ENCODE measurements at places on chromosomes 7 and 10. TPM values are rescaled to one million over a fixed set of nuclear protein-coding genes. Genes with fewer than 3 reads are reported as not detected.

Gene NFKB2
- total RNA-seq = 201 TPM

Gene NEUROG3
- not detected for total RNA-seq

Gene ELN
- not detected for total RNA-seq

Gene TRIM74
- 0.73 TPM for total RNA-seq

Gene THSD7A
- not detected for total RNA-seq

Gene ASB13
- total RNA-seq = 0.99 TPM

DNA sequence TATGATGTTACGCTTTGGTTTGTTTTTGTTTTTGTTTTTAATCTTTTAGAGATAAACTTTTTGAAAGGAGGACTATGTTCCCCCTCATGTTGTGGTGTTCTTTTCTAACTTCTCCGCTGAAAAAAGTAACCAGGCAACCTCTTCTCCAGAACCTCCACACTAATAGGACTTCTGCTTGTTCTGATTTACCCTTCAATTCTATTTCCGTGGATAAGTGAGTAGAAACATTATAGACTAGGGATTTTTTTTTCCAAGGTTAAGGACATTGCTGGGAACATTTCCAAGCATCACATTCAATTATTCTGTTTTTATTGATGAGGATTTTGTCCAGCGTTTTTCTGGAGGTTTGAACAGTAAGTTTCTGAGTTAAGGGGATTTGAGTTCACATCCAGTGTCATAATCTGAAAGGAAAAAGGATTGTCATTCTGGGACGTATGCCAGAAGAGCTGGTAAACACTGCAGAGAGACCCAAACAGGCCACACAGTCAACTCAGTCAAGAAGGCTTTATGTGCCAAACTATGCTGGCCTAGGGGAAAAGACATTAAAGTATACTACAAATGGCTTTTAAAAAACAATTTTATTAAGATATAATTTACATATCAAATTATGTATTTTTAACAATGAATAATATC lies 28.3 kb upstream of the RALA start:
- DNase-seq = no peak
- no peaks in the 10 kb centered on the region for H3K4me1 ChIP-seq
- H3K27me3 ChIP-seq = no peaks in the 10 kb centered on the region
- H3K4me3 ChIP-seq = no peak overlapping the region
- no peak overlapping the region for H3K27ac ChIP-seq
- no peaks in the 10 kb centered on the region for H3K36me3 ChIP-seq

- no peak overlapping the region for H3K4me3 ChIP-seq
- H3K36me3 ChIP-seq = no peaks in the 10 kb centered on the region
- H3K4me1 ChIP-seq = no peaks in the 10 kb centered on the region
Observed at GRCh38 chr7:111098926-111099250, 8.0 kb downstream of the LRRN3 start.

GRCh38 chr7:47143339-47143738 lies 438.6 kb downstream of the TNS3 start:
- no peak for DNase-seq
- no peak overlapping the region for H3K4me3 ChIP-seq
- H3K4me1 ChIP-seq = no peaks in the 10 kb centered on the region

DNA sequence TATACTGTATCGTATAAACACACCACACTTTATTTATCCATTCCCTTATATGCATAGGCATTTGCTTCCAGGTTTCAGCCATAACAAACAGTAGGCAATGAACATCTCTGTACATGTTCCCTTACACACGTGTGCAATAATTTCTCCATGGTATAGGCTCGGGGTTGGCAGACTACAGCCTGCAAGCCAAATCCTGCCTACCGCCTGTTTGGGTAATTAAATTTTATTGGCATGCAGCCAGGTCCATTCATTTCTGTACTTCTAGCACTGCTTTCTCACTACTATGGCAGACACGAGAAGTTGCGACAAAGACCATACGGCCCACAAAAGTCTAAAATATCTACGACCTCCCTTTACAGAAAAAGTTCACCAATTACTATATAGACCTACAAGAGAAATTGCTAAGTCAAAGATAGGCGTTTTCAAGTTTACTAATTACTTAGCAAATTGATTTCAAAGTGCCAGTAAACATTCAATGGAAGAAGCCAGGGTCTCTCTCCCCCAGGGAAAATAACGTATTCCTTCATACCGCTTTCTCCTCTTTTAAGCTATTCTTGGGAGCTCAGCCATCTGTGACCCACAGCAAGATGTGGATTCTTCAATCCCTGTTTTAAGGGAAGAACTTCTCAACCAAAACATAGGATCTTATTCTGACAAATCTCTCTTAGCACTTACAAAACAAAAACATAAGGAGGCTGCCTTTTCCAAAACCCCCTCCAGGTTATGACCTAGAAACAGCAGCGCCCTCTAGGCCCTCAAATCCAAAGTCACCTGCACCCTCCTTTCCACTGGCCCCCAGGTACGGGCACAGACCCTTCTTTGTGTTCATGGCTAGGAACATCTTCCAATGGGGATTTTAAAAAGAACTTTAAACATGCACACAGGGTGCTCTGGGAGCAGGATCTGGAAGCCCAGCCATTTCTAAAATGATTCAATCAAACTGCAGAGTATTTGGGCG lies 100.5 kb downstream of the FGFR2 start:
- H3K4me1 ChIP-seq = no peaks in the 10 kb centered on the region
- no peak for DNase-seq
- no peak overlapping the region for H3K27ac ChIP-seq
- no peaks in the 10 kb centered on the region for H3K36me3 ChIP-seq
- H3K27me3 ChIP-seq = no peaks in the 10 kb centered on the region
- no peak overlapping the region for H3K4me3 ChIP-seq

DNA sequence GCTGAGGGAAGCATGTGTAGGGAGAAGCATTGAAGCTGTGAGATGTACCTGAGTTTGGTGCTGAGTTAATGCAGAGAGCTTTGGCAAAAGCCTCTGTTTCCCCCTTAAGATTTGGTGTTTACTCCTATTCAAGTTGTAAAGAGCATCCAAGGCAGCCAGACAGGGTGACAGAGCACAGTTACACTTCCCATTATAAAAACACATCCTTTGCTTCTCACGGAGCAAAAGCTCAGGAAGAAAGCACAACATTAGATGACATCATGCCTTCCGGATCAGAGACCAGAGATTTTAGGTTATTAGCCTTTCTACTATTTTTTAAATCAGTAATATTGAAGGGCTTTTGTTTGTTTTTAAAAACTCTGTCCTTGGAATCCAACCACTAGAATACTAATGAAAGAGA lies 182.9 kb downstream of the DOCK4 start:
- no peaks in the 10 kb centered on the region for H3K27me3 ChIP-seq
- no peak for DNase-seq

GRCh38 chr10:86053675-86054074 lies 312.9 kb downstream of the GRID1 start:
- no peak overlapping the region for H3K4me3 ChIP-seq
- no peaks in the 10 kb centered on the region for H3K36me3 ChIP-seq
- DNase-seq = no peak

GRCh38 chr10:102669206-102670064 lies 25.2 kb downstream of the TRIM8 start:
- no peaks in the 10 kb centered on the region for H3K27me3 ChIP-seq
- DNase-seq = peak; percentile 43
- H3K4me3 ChIP-seq = no peak overlapping the region
- H3K36me3 ChIP-seq = no peaks in the 10 kb centered on the region
- H3K27ac ChIP-seq = no peak overlapping the region
- H3K4me1 ChIP-seq = peaks cover 21% of the 10 kb centered on the region

DNA sequence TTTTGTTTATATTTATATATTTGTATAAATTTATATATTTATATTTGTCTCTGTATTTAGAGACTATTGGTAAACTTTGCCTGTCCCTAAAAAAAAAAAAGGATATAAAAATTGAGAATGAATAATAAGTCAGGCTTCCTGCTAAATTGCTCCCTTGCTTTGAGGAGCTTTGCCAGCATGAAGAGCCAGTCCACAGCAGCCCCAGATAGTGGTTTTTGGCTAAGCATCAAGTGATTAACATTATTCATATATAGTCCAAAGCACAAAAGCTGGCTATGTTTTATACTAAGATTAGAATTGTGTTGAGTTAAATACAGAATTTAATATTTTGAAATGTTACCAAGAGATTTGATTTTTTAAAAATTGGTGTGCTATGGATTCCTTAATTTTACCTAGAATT lies 264.9 kb upstream of the FERD3L start:
- H3K4me1 ChIP-seq = peaks cover under 1% of the 10 kb centered on the region
- H3K36me3 ChIP-seq = no peaks in the 10 kb centered on the region
- H3K4me3 ChIP-seq = no peak overlapping the region
- H3K27me3 ChIP-seq = no peaks in the 10 kb centered on the region

DNA sequence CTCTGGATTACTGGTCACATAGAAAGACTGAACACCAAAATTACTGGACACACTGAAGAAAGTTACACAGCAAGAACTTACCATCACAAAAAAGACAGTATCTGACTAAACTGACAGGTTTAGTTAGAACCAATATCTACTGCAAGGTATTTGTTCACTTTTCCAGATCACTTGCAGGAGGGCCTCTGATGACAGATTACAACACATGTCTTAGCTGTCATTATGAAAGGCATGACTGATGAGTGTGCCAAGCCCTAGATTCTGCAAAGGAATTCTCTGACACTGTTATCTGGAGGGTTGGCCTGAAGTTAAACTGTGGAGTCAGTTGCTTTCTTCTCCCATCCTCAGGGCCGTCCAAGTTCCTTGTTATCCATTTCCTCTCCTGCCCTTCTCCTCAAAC lies 242.7 kb downstream of the KIF20B start:
- DNase-seq = no peak
- no peaks in the 10 kb centered on the region for H3K36me3 ChIP-seq
- H3K4me3 ChIP-seq = no peak overlapping the region
- H3K4me1 ChIP-seq = no peaks in the 10 kb centered on the region

DNA sequence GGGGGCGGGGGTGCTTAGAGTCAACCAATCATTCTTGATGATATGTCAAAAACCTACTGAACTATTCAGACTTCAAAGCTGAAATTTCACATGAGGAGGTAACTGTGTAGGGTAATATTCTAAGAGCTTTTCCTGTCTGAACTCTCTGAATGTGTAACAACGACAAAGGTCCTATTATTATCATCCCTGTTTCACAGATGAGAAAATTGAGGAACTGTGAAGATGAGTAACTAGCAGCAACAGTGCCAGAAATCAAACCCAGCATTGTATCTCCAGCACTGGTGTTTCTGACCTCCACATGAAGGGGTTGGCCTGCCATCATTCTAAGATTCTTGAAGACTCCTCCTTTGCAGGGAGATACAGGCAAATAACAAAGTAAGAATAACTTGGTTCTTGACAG lies 294.7 kb upstream of the AOAH start:
- no peak overlapping the region for H3K4me3 ChIP-seq
- no peaks in the 10 kb centered on the region for H3K27me3 ChIP-seq
- DNase-seq = no peak
- peaks cover 5% of the 10 kb centered on the region for H3K4me1 ChIP-seq
- H3K36me3 ChIP-seq = no peaks in the 10 kb centered on the region
- no peak overlapping the region for H3K27ac ChIP-seq

- no peaks in the 10 kb centered on the region for H3K36me3 ChIP-seq
- H3K4me3 ChIP-seq = no peak overlapping the region
- H3K27me3 ChIP-seq = peaks cover 37% of the 10 kb centered on the region
- no peak for DNase-seq
- peaks cover 17% of the 10 kb centered on the region for H3K4me1 ChIP-seq
- no peak overlapping the region for H3K27ac ChIP-seq
Observed at GRCh38 chr7:116500078-116500853, 728 bp downstream of the CAV2 start.

DNA sequence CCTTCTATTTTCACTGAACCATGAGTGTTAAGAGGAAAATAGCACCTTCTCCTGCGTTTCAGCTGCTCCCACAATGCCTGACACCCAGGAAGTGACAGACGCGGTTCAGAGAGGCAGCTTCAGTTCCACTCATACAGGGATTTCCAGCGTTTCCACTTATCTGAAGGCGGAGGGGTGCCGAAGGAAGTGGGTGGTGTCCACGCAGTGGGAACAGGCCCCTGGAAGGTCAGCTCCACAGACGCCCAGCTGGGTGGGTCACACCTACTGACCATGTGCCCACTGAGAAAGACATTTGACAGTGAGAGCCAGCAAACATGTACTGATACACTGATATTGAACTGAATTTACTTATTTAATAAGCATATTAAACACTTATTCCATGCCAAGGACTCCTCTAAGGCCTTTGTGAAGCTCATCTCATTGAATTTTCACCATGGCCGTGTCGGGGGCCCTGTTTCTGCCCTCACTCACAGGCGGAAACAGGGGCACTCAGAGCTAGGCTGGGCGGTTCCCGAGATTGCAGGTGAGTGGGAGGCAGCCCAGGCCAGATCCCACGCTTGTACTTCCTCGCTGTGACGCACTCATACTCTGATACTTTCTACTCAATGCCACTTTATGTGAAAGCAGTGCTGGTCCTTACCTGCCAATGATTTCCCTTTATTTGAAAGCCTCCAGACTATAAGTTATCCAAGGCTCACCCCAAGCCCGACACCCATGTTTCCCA lies 96.8 kb downstream of the TCERG1L start:
- no peak overlapping the region for H3K4me3 ChIP-seq
- no peak overlapping the region for H3K27ac ChIP-seq
- no peaks in the 10 kb centered on the region for H3K27me3 ChIP-seq
- H3K4me1 ChIP-seq = no peaks in the 10 kb centered on the region
- H3K36me3 ChIP-seq = no peaks in the 10 kb centered on the region

DNA sequence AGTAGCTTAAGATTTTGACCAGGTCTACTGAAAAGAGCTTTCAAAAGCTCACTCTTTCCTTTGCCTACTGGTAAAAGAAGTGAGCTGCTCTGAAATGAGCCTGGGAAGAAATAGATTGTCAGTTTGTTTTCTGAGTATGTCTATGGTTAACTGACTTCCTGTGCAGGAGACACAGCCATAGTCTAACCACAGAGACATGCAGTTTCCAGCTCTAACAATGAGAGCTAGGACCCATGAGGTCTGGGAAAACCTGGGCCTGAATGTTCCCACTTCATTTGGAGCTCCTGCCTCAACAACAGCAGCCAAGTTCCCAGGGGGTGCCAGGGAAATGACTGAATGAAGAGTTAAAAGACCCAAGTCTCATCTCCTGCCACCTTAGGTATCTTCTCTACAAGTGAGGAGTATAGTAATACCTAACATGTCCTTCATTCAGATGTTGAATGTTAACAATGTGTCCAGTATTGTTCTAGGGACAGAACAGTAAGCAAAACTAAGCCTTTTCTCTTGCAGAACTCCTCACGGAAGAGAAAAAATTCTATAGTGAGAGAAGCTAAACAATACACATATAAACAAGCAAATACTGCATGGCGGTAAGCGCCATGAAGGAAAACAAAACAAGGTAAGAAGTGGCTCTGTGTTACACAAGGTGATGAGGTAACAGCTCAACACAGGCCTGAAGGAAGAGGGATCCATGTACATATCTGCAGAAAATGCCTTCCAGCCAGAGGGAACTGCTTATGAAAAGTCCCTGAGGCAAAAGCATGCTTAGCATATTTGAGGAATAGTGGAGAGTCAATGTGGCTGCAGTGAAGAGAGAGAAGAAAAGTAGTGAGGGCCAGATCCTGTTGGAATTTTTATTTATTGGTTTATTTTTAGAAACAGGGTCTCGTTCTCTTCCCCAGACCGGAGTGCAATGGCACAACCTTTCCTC lies 26.4 kb upstream of the ANKRD1 start:
- H3K4me1 ChIP-seq = no peaks in the 10 kb centered on the region
- H3K4me3 ChIP-seq = no peak overlapping the region
- no peak for DNase-seq
- H3K36me3 ChIP-seq = no peaks in the 10 kb centered on the region
- H3K27ac ChIP-seq = no peak overlapping the region
